ENCODE measurements at places on chromosomes 7 and 10.

- DNase-seq, result no peak
Observed at GRCh38 chr10:124236136-124236535, 142.7 kb upstream of the CHST15 start.

DNA sequence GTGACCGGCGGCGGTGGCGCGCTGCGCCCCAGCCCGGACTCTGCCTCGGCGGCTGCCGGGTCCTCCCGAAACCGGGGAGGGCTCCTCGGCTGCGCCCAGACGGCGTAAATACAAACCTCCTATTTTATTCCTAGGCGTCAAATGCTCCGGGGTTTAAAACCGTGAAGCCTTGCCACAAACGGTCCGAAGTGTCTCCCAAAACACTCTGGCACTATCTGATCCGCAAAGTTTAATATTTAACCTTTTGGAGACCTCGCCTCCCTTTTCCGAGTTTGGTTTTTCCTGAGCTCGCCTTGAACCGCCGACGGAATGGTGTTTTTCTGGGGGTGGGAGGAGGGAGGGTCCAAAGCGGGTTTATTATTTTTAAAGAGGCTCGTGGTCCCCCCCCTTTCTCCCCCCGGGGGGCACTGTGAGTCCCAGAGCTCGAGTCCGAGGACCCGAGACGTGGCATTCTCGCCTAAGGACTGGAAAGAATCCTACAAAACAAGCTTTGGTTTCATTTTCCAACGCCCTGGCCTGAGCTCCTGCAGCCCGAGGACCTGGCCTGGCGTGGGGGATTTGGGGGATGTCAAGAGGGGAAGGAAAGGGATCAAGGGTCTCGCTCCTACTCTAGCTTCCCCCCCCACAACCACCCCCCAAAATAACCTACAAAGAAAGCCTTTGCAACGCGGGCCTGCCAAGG, 1.8 kb downstream of the TNRC18 start:
- DNase-seq, result peak; percentile 81

GRCh38 chr7:149883452-149883861, 9.7 kb downstream of the ATP6V0E2 start:
- peak; percentile 66 for DNase-seq

GRCh38 chr10:69091143-69091651, 3.3 kb downstream of the SRGN start:
- DNase-seq, result no peak

- DNase-seq, result no peak
Observed at GRCh38 chr10:90560331-90560730, 297.5 kb downstream of the HTR7 start.

DNA sequence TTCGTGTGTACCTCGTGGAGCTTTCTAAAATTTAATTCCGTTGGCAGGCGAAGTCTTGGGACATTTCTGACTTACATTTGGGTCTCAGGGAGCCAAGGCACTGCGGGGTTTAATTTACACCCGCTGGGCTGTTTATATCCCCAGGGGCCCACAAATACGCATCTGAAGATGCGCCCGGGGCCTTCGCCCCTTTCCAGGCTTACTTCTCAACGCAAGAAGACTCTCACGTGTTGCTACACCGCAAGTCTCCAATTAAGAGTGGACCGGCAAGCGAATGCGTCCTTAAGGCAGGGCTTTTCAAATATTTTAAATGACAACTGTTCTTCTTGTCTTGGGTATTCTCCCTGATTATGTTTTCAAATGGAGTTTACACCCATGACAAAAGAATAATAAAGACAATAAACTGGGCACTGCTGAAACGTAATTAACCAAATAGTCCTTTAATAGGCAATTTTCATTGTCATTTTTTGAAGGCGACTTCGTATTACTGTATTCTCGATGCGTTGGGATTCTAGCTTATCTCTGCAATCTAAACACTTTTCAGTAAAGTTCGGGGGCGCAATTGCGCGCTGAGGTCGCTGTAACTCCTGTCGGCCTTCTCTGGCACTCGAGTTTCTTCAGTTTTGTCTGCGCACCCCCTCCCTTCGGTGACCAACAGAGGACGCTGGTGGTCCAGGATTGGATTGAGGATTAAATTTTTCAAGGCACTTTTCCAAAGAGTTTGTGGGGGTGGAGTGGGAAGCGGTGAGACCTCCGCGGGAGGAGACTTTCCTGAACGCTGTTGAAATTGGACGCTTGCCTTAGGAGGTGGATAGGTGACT, 837 bp upstream of the IGFBP3 start:
- DNase-seq, result no peak

DNA sequence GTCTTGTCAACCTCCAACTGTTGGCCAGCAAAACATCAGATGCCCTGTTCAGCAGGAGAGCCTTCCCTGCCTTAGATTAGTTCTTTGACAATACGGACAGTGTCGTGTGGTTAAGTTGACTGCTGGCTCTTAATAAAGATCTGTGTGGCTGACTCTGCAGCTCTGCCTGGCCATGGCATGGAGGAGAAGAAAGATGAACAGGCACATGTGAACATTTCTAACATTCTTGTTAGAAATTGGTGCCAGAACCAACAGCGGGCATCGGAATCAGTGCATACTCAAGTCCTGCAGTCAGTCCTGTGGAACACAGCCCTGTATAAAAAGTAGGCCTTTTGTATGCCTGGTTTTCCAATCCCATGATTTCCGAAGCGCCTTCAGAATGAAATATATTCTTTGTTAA, 455.6 kb downstream of the POM121L12 start:
- no peak for DNase-seq

DNA sequence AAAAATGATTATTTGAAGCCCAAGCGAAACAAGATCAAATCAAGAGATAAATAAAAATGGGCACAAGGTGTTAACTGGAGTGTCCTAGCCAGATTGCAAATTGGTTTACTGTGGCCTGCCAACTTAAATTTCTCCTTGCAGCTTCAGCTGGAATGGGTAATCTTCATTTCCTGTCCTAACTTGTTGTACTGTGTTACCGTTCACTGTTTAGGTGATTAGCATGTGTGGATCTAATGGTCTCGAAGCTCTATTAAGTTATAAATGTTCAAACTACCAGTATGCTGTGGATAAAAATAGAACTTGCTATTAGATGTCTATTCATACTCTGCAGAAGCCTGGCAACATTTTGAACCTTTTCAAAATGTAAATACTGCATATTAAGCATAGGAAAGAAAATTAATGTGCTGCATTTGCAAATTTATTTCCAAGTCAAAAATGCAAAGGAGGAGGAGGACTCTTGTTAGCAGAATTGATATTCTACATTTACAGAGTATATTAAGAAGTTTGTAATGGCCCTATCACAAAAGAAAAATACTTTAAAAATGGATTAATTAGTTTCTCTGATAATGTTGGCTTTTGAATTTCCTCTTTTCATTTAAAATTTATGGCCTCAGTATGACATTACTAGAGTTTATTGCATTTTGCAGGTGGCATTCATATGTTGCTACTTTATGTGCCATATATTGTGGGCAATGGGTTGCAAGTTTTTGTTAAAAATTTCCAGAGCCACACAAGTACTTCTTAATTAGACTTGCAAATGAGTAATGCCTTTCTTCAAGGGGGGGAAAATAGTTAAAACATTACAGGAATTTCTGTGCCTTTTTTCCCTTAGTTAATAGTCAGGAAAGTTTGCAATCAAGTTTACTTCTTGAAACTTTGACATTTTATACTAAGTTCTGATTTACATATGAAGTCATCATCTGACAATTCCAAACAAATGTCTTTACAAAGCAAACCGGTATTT, 92.1 kb downstream of the CABCOCO1 start:
- no peak for DNase-seq

- peak; percentile 49 for DNase-seq
Observed at GRCh38 chr10:127715782-127716378, 21.1 kb upstream of the FOXI2 start.

- DNase-seq, result no peak
Observed at GRCh38 chr7:73827567-73828106, 3.2 kb upstream of the CLDN4 start.

DNA sequence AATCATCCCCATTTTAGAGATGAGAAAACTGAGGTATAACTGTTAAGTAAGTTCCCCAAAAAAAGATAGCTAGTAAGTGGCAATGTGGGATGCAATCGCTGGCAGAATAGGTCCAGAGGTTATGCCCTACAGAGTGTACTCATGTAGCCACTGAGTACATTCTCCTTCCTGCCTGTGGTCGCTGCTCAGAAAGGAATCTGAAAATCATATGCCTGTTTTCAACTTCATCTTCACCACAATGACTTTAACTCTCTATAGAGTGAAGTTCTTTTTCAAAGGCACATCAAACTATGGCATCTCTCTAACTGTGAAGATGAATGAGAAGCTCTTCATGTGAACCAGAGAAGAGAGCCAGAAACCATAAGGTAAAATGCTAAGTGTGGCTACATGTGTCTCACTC, 162.2 kb upstream of the SLC25A13 start:
- DNase-seq, result no peak
